Stimulated activated CD8-positive, alpha-beta memory T cell treated with anti-CD3 and anti-CD28 coated beads, Interleukin-12 subunit alpha, Interleukin-12 subunit beta, amount 100 ng/mL, for 1 hour (primary cell): ENCODE measurements at places on chromosomes 4 and X.

DNA sequence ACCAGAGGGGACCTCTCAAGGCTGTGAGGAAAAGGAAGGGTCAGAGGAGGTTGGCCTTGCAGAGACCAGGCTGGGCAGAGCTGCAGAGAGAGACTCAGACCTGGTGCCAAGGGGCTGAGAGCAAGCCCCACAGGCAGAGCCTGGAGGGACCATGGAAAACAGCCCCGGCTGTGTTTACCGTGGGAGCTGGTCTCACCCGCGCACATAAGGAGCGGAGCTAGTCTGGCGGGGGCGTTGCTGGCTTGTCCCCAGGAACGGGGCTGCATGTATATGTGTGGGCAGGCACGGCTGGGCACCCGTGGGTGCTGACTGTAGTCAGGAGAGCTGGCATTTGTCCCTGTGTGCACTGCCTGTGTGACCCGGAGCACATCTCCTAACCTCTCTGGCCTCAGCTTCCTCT lies 45.7 kb downstream of the C4orf50 start:
- DNase-seq: no peak

- no peak for DNase-seq
Measured at GRCh38 chrX:139949703-139950102, 15.6 kb downstream of the CXorf66 start.

- no peak for DNase-seq
Measured at GRCh38 chrX:41127477-41128192, 42.4 kb downstream of the USP9X start.

DNA sequence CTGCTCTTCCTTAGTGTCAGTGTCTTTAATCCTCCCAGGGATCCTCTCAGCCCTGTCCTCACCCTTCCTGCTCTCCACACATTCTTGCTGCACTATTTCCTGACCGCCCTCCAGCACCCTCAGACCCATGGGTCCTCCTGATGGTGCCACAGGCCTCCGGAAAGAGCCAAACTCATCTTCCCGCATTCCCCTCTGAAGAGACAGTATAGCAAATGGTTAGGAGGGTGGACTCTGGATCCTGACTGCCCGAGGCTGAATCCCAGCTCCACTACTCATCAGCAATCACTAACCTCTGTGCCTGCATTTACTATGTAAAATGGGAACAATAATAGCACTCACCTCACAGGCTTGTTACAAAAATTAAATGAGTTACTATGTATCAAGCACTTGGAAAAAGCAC lies 6.2 kb downstream of the SUV39H1 start:
- no peak for DNase-seq
